A673 (cell line): ENCODE measurements at places on chromosomes 2 and 18.

GRCh38 chr2:96828436-96828835 is 12.4 kb downstream of the CNNM3 start:
- DNase-seq, result no peak

DNA sequence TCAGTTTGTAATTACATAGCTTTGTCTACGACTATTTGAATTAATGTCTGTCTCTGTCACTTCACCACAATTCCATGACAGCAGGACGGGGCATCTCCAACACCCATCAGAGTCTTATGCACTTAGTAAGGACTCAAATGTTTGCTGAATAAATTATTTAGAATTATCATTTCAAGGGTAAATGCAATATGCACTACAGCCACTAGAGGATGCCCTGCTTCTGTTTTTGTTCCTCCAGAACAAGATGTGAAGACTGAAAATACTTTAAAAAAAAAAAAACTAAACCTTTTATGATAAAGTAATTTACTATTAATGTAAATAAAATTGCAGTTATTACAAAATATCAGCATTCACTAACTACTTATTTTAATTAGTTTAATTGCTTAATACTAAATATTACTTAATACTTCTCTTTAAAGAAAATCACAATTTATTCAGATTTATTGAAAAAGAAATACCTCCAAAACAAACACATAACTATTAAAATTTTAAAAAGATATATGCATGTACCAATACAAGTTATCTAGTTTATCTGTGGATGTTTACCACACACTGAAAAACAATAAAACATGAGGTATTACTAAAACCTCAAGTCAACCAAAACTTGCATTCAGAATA is 3.2 kb downstream of the PIGN start:
- peak; percentile 70 for DNase-seq

GRCh38 chr2:181785691-181786344 is 105.5 kb upstream of the NEUROD1 start:
- no peak for DNase-seq

- peak; percentile 60 for DNase-seq
These were observed 624 bp downstream of the ZNF516 start for GRCh38 chr18:76494231-76495005.

GRCh38 chr2:172556284-172557033 is 569 bp downstream of the PDK1 start:
- DNase-seq, result peak; percentile 70

- peak; percentile 71 for DNase-seq
These were observed 15.9 kb downstream of the RTP5 start for GRCh38 chr2:241885291-241885945.

- DNase-seq, result no peak
These were observed 52.3 kb upstream of the ZFP36L2 start for GRCh38 chr2:43278564-43279220.
